Activated T-helper 1 cell treated with anti-CD3 and anti-CD28 coated beads, Interleukin-2, amount 50 U/mL, for 16 hours (primary cell): ENCODE measurements at places on chromosomes 4 and X.

GRCh38 chr4:164894702-164895101, 17.7 kb downstream of the APELA start:
- DNase-seq = no peak

GRCh38 chr4:150849016-150849415, 166.1 kb downstream of the LRBA start:
- no peak for DNase-seq

DNA sequence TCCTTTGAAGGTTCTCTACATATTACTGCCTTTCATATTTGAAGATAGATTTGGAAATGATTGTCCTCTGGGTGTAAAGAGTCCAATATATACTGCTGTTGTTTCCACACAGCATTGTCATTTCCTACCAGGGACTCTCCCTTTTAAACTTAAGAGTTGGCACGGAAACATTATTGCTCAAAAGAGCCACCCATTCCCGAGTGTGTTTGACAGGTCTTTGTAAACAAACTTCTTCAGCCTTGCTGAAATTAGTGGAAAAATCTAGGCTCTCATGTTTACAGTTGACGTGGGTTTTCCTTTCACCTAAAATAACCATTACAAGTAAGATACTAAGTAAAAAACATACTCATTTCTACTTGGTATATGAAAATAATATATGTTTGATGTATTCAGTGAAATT, 111.4 kb upstream of the LIMCH1 start:
- DNase-seq = no peak

DNA sequence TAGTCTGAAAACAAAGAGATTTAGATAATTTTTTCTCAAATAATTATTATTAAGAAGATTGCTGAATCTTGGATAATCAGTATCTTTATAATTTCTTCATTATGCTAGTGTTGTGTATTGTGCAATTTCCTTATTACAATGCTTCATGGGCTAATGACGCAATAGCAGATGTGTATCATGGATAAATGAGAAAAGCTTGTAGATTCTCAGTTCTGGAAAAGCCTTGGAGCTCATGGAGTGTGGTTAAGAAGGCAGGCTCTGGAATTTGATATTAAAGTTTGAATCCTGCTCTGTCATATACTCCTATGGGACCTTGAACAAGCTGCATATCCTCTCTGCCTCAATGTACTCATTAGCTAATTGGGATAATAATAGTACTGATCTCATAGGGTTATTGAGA, 18.9 kb upstream of the CXCL8 start:
- DNase-seq = no peak

GRCh38 chr4:113325876-113326615, 276.6 kb downstream of the ANK2 start:
- DNase-seq = no peak

GRCh38 chr4:187070158-187070557, 346.5 kb upstream of the FAT1 start:
- DNase-seq = no peak

- DNase-seq = no peak
These were observed 28.3 kb downstream of the MMRN1 start for GRCh38 chr4:89922848-89923416.

DNA sequence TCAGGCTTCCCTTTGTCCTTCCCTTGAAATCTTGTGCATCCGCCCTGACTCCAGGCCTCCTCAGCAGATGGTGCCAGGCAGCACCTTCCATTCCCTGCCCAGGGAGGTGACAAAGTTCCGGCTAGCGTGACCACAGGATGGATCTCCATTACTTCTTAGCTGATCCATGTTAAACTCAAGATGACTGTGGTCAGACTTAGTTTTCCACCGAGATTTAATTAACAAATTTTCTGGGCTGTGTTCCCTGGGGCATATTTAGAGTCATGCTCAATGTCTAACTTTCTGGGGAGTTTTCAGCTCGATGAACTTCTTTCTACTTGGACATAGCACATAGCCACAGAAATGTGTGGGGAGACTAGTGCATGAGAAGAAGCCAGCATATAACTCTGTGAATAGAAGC, 215.1 kb upstream of the SFRP2 start:
- no peak for DNase-seq

DNA sequence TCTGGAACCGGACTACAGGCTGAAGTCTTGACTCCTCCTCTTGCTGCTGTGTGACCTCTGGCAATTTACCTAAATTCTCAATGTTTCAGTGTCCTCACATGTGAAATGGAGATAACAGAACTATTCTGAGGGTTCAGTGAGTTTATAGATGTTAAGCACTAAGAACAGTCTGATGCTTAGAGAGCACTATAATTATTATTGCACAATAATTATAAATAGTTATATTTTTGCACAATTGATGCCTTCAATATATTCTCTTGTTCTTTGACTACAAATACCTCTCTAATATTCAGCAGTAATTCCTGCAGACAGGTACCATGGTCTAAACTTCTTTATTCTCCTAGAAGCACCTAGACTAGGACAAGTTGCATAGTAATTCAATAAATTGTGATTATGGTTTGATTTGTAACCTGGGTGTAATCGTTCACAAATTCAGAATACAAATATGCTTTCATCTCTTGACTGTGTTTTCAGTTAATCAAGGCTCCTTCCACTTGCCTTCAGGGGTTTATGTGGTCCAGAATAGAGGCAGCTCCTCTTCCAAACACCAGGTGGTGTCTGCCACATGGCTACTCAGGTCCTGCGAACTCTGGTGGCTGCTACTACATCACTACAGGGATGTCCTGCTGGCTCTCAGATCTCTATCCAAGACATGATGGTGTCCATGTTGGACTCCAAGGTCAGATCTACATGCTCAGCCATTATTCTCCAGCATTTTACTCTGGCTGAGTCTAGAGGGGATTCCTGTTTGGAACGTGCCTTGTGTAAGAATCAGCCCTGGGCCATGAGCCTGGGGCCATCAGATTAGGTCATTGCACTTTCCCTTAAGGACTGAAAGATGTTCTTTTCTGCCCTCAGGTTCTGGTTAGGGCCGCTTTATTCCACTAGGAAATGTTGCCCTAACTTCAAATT, 103.4 kb downstream of the QRFPR start:
- no peak for DNase-seq

GRCh38 chr4:17846266-17846665, 35.5 kb downstream of the NCAPG start:
- no peak for DNase-seq

DNA sequence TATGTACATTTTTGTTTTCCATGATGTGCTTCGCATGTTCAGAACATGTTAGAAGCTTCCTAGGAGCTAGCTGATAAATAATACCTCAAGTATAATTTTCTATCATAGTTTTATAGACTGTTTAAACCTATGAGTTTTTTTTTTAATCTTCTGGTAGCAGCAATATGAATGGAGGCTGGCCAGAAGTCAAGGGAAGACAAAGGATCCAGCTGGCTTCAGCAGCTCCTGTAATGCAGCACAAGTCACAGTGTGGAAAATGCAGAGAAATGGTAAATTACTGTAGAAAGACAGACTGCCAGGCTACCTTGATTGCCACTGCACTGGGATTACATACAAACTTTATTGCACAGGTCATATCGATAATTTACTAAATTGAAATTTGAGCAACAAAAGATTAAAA, 537.9 kb downstream of the IQCM start:
- DNase-seq = no peak

- no peak for DNase-seq
These were observed 27.1 kb upstream of the RBMX start for GRCh38 chrX:136907621-136908020.

DNA sequence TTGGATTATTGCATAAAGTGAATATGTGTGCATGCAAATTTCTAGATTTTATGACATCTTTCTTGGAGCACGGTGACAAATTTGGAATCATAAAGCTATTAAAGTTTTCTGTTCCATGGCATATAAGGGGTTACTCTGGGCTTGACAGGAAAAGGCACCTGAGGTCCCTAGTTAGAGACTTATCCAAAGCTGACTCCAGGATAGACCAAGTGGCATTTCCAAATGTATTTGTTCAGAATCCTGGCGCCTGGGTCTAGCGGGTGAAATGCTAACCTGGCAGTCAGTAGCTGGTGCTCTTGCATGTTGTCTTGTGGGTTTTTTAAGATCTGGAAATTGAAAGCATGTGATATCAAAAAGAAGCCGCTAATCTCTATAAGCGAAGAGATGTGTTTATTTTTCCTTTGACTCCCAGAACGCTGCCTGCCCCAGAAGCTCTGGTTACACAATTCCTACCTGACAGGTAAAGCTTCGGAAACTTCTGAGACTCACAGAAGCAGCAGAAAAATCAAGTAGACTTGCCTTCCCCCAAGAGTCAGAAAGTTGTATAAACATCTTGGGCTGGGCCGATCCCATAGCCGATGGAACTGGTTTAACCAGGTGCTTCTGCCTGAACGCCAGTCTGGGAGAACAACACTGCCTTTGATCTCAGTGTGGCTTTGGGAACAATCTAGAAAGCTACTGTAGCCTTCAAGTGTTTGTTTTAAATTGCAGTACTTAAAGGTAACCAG, 12.9 kb upstream of the ZCCHC4 start:
- DNase-seq = no peak

DNA sequence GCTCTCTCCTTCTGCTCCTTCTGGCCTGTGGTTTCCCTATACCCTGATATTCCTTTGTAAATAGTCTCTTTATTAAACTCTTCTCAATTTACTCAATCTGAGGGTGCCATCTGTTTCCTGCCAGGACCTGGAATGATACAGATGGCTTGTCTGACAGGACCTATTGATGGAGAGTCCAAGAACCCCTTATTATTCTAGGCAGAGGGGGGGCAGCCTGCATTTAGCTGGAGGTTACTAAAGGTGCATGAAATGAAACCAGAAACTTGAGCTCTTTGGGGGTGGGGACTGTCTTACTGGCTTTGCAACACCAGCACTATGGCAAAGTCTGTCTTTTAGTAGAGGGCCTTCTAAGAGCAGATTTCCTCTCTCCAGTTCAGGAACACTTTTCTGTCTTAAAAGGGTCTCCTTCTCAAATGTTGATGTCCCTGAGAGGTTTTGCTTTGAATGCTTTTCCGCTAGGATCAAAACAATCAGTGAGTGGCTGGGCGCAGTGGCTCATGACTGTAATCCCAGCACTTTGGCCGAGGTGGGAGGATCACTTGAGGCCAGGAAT, 162.5 kb upstream of the MED14 start:
- no peak for DNase-seq

GRCh38 chr4:134627366-134627765, 425.8 kb upstream of the PABPC4L start:
- no peak for DNase-seq

DNA sequence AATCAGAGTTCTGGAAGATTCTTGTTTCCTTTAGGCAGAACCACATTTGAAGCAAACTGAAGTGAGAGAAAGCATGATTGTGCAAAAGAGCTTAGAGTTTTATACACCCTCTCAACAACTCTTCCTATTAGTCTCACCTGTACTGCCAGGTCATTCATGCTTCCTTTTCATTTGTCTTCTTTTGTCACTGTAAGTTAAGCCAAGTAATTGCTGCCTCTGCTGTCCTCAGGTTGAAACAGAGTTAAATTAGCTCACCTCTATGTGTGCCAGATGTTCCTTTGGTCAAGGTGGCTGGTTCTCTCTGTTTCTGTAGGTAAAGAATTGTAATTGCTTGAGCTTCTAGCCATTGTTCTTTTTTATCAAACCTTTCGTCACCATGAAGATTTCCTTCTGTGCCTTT, 41.1 kb upstream of the HPGD start:
- DNase-seq = no peak

DNA sequence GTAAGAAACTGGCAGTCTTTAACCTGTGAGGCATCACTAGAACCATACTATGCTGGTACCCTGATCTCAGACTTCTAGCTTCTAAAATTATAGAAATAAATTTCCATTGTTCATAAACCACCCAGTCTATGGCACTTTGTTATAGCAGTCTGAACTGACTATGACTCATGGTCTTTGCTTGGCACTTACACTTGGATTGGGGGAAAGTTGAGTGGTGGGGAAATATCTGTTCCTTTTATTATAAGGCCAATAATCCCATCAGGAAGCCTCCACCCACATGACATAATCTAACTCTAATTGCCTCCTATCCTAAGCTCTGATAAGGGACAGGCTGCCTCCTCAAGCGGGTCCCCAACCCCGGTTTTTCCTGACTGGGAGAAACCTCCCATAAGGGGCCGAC, 61.4 kb upstream of the PACRGL start:
- DNase-seq = no peak

- peak; percentile 38 for DNase-seq
These were observed 34.5 kb upstream of the HELT start for GRCh38 chr4:184983672-184984356.

- DNase-seq = no peak
These were observed 9.6 kb upstream of the RUFY3 start for GRCh38 chr4:70712150-70712549.

DNA sequence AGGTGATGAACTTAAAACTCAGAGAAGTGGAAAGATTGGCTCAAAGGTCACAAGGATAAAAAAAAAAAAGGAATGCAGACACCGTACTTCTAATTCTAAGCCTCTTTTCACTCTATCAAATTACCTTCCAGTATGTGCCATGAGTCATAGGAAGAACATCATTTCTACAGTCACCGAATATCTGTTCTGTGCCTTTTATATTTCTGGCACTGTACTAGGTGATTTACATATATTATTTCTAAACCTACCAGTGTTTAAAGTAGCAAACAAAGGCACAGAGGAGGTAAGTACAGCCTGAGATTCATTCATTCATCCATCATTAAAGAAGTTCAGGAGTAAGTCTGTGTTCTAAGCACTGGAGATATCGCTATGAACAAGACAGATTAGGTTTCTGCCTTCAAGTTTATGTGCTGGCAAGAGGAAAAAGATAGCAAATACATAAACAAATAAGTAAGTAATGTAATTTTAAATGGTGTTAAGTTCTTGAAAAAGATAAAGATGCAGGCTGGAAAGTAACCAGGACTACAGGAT, 65.3 kb downstream of the PALLD start:
- no peak for DNase-seq

DNA sequence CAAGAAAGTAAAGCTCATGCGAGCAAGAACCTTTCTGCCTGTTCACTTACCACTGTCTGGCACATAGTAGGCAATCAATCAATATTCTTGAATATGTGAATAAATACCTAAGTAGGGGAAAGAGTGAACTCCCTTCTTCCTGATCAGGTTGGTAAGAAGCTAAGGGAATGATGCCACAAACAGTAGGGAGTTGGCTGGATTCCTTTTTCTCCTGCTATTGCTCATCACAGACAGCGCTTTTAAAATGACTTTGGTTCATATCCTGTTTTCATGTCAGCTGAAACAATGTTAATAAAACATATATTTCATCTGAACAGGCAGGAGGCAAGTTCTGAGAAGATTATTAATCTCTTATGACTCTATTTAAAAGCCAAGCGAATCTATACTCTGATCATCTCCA, 99.2 kb downstream of the NSUN7 start:
- no peak for DNase-seq

- DNase-seq = no peak
These were observed 4.0 kb downstream of the TIMP1 start for GRCh38 chrX:47586043-47586787.

DNA sequence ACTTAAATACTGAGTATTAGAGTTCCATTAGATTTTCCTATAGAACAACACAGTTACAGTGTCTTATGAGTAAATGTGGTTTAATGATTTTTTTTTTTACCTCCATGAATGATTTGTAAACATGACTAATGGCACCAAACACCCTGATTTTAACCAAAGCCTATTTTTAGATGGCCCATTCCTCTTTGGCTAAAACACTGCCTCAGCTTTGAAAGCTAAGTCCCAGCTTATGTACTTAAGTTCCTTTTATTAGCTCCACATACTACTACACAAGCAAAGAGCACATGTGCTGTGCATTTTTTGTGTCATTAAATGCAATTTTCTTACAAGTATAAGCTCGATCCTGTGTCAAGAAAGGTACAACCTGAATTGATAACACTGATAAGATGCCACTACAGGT, 575.6 kb upstream of the PITX2 start:
- DNase-seq = no peak

GRCh38 chr4:33054656-33055196, 2334.6 kb downstream of the PCDH7 start:
- DNase-seq = no peak
